CD4-positive, alpha-beta T cell treated with Interleukin-4 for 1 hour (primary cell): ENCODE measurements at places on chromosomes 13 and 19.
A peak's percentile ranks its signal among the peaks of the same experiment; 100 is the strongest.

- no peak for DNase-seq
These were observed 37.5 kb downstream of the N4BP2L2 start for GRCh38 chr13:32501064-32501463.

GRCh38 chr19:15812060-15812722, 3.3 kb downstream of the OR10H1 start:
- DNase-seq = peak; percentile 56

DNA sequence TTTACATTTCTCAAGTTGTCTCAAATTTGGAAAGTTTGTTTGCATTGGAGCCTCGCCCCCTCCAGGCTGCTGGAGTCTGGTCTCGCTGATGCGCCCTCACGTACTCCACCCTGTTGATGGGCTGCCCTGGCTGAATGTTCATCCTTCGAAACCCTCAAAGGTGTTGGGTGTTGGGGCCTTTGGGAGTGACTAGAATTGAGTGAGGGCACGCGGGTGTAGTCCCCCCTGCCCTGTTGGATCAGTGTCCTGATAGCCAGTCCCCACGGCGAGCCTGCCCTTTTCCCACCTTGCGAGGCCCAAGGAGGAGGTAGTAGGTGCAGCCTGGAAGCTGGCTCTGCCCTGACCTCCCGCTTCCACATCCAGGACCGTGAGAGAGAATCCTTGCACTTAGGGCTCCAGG, 14.8 kb downstream of the TFDP1 start:
- no peak for DNase-seq

DNA sequence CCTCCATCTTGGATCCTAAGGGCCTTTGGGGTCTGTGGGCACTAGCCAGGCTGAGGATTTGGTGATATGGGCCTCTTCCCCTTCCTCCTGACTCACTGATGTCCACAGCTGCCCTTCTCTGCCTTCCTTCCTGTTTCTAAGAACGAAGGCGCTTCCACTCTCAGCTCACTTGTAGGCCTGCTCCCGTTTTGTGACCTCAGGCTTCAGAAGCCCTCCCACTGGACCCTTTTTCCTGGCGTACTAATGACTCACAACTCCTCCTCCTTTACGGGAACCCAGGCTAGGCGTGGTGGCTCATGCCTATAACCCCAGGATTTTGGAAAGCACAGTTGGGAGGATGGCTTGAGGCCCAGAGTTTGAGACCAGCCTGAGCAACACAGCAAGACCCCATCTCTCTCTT, 55.6 kb downstream of the TMED1 start:
- no peak for DNase-seq

DNA sequence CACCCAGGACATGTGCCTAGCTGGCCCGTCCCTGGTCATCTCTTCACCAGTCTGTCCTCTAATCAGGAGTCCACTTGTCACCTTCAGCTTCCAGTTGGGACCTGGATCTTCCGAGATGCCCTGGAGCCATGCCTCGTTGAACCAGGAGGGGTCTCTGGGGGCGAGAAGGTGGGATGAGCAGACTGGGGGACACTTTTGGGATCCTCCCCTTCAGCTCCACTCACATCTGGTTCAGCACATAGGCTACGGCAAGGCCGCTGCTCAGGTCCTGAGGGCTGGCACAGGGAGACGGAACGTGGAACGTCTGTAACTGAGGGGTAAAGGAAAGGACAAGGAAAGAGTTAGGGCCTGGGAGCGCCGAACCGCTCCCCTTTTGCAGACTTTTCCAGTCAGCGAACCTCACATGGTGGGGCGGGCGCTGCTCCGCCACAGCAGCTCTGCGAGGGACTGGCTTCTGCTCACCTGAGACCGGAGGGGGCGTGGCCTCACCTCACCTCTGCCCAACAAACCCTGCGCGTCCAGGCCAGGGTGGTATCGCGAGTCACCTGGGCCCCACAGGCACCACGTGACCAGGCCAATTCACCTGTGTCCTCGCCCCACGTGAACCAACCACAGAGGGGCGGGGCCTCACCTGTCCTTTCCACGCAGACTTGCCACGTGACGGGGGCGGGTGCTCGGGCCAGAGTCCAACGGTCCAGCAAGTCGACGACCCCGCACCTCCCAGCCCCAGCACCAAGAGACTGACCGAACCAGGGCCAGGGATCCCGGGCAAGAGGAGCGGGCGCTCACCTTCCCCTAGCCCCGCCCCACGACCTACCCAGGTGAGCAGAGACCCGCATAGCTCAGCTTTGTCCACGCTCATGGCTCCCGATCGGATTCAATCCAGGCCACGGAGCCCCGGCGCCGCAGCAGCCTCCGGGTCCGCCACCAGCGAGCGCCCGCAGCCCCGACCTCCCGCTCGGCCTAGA, at the start of gene HOOK2:
HOOK2 (minus strand) TSS at position 965 of the 968 bp plus-strand sequence; CDS start at position 862, 103 bp downstream.
- DNase-seq = peak; percentile 63

DNA sequence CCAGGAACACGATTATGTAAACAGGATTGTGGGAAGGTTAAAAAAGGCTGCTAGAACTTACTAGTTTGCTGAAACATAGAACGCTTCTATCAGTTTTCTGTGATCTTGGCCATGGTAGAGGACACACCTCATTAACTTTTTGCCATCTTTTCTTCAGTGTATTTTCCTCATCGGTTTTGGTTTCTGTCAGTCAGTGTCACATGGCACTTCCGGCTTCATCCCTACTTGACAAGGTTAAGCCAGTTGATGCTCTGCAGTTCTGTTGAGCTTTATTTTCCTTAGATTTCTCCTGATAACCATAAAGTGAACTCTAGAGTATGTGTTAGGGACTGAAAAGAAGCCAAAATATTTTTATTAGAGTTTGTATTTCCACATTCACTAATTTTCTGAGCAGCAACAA, 147.5 kb downstream of the NDFIP2 start:
- no peak for DNase-seq

DNA sequence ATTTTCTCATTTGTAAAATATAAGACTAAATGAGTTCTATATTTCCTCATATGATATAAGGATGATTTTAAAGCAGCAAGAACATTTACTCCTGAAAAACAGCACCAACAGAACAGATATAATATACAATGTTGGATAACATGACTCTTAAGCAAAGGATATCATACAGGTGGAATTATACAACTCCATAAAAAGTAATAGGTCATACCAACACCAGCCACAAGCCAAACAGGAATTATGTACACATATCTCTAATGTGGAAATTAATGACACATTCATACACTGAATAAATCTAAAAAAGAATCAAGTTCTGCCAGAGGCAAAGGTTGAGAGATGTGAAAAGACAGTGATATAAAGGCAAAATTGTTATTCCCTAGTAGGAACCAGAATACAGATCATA, 25.9 kb downstream of the INTS6 start:
- no peak for DNase-seq

DNA sequence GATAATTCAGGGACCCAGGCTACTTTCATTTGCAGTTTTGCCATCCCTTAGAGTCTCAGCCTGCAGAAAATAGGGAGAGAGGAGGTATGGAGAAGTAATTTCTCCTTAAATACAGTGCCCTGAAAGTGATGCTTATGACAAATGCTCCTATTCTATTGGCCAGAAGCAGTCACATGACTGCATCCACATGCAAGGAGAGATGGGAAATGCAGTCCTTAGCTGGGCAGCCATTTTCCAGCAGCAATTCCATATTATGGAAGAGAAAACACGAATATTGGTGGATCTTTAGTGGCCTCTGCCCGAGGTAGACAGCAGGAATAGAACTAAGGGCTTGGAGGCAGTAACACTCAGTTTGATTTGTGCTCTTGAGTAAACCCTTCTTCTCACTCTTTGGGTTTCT, 39.4 kb downstream of the VAV1 start:
- no peak for DNase-seq

- no peak for DNase-seq
These were observed 123.5 kb upstream of the CACNA1A start for GRCh38 chr19:13629687-13630357.

DNA sequence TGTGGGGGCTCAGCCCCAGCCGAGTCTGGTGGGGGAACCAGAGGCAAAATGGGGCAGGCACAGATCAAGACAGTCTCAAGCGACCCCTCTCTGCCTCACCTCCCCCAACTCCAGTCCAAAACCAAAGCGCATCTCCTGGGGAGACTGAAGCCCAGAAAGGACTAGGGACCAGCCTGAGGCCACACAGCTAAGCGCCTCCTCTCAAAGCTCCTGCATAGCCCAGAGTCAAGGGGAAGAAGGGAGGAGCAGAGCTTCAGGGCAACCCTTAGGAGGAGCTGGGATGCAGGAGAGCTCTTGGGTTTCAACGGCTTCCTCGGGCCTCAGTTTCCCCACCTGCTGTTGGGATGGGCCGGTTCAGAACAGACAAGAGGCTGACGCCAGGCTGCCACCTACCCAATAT, 19.9 kb upstream of the SEMA6B start:
- DNase-seq = no peak

- peak; percentile 38 for DNase-seq
These were observed 14.1 kb downstream of the SHANK1 start for GRCh38 chr19:50705422-50706019.

GRCh38 chr13:30918662-30919405, 12.8 kb downstream of the MEDAG start:
- DNase-seq = no peak

DNA sequence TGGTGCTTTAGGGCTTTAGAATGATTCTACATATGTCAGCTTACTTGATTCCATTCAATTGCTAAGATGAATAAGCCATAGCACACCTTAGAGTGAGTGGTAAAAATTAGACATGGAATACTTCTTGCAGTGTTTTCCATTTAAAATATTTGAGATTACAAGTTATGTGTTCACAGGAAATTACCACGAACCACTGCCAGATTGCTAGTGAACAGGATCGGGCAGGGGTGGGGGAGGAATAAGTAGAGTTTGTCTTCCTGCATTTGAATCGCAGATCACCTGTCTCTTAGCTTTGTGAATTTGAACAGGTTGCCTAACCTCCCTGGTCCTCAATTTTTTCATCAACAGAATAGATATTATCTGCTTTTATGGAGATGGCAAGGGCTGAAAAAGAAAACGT, 124.6 kb downstream of the GGACT start:
- DNase-seq = no peak

GRCh38 chr13:111880185-111880584, 186.8 kb upstream of the SOX1 start:
- DNase-seq = no peak

DNA sequence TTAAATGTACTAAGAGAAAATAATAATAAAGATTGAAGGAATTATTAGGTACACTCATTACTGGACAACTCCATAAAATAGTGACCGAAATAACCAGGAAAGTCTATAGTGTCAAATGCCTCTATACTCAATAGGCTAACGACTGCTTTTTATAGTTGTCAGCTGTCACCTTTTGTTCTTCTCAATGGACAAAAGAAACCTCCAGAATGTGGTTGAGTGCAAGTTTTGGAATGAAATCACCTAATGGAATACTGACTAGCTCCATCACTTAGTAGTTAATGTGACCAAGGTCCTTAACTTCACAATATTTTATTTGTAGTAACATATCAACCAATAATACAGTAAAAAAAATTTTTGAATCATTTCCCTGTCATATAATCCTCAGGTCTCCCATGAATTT, 18.1 kb downstream of the TSC22D1 start:
- no peak for DNase-seq

GRCh38 chr13:42633495-42633894, 59.5 kb downstream of the TNFSF11 start:
- no peak for DNase-seq

DNA sequence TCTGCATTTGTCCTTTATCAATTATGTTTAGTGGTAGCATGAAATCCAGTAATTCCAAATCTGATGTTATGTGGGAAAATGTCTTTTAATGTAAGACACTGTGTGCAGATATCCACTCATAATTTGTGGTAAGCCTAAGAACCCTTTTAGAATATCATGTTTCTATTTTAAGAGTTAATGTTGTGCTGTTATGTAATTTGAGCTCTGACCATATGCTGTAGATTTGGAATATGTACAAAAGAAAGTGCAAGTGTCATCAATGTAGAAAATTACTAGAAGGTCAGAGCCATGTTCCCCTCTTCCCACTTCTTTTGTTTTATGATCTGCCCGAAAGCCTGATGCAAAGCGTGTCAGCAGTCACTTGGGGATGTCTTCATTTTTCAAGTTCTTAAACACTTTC, 44.5 kb downstream of the SCEL start:
- no peak for DNase-seq

DNA sequence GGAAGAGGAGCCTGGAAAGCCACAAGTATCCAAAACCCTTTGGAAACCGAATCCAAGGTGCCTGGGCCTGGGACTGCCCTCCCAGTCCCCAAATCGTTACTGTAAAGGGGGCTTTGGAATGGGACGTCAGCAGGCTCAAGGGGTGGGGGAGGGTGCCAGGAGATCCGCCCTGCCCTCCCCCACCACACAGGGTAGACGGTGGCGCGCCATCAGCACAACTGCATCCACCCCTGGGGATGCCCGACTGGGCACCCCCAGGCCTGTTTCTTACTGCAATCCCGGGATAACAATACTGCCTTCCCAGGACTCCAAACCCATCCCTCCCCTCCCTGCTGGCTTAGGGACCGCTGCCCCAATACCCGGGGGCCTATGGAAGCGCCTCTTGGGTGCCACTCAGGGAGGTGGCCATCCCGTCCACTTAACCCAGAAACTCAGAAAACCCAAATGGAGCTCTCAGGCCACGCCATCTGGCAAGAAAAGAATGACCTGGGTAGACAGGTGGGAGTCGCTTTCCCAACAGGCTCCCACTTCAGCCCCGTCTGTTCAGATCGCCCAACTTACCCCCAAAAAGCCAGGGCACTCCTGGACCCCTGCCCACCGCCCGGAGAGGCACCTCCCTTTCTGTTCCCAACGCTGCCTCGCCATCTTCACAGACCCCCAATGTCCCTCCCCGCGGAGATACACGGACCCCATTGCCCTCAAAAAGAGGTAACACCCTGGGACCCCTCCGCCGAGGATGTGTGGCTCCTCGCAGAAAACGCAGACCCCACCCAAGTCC, 2.4 kb downstream of the KLF16 start:
- no peak for DNase-seq

GRCh38 chr19:291006-291521, at the start of gene PLPP2:
Gene PLPP2, minus strand, starts transcription at chr19:291403. Its CDS starts 67 bp downstream, at chr19:291336.
- DNase-seq = no peak

DNA sequence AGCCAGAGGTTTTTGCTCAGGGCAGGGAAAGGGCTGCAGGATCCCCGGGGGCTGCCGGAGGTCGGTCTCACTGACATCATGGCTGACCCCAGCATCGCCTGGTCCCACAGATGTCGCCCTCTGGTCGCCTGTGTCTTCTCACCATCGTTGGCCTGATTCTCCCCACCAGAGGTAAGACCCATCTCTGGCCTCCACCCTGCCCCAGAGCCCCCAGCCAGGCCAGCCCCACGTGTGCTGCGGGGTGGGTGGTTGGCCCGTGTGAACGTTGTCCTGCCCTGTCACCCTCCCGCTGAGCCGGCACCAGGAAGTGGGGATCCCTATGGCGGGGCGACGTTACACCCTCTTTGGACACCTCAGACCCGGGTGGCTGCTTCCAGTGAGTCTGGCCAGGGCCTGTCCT, 906 bp downstream of the FXYD5 start:
- DNase-seq = no peak
